ENCODE measurements at places on chromosomes 2 and 18. TPM values are rescaled to one million over a fixed set of nuclear protein-coding genes. Genes with fewer than 3 reads are reported as not detected.

DNA sequence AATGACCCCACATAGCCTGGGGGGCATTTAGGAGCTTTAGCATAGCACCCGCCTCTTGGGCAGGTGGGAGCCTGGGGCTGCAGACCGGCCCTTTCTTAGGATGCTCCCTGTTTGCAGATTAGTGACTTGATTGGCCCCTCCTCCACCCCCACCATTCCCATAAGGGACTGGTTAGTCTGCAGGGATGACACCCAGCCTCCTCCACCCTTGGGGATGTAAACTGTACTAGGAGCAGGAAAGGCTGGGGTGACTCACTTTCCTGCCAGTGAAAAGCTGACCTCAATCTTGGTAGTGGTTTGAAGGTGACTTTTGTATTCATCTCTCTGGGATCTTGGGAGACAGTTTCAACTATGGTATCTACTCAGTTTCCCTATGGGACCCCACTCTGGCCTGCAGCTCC lies 24.2 kb downstream of the CTIF start:
- peak; percentile 48 for DNase-seq

- no peak for DNase-seq
These were observed 121.7 kb upstream of the GLI2 start for GRCh38 chr2:120613742-120614571.

DNA sequence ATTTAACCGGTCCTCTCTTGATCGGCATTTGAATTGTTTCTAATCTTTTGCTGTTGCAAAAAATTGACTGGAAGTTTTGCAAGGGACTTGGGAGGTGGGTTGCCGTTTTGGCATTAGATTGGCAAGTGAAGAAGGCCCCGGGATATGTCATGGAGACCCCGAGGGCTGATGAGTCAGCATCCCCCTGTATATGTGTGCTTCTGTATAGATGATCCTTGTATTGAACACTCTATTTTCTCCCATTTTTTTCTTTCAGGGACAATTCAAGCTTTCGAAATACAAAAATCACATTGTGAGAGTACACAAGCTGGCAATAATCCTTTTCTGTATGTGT lies 30.1 kb downstream of the EIF4E2 start:
- no peak for DNase-seq

FSHR gene
- total RNA-seq, result not detected

- DNase-seq, result no peak
These were observed 1.8 kb downstream of the DCC start for GRCh38 chr18:52341608-52342381.

DNA sequence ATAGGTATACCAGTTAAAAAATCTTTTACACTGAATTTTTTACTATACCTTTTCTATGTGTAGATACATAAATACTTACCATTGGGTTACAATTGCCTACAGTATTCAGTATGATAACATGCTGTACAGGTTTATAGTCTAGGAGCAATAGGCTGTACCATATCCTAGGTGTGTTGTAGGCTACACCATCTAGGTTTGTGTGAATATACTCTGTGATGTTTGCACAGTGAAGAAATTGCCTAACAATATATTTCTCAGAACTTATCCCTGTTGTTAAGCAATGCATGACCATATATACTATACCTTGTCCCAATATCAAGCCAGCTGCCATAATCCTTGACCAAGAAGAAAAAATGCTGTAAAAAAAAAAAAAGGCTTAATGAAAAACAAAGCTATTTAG lies 114.5 kb downstream of the PIGN start:
- DNase-seq, result no peak

CD226 gene
- total RNA-seq, result 0.23 TPM

DNA sequence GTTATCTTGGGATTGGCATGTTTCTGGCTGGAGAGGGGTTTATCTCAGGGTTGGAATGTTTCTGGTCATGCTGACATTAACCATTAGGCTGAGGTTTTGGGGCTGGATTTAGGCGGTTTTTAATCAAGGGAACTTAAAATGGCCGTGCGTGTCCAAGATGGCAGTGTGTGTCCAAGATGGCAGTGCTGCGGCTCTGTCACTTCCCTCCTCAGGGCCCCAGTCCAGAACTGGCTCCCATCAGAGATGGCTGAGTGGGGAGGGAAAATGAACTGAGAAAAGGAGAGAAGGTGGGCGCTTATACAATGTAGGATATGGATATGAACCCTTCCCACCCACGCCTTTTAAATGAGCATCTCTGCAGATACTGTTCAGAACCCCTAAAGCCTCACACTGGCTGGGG lies 175.5 kb upstream of the MYT1L start:
- DNase-seq, result no peak

DNA sequence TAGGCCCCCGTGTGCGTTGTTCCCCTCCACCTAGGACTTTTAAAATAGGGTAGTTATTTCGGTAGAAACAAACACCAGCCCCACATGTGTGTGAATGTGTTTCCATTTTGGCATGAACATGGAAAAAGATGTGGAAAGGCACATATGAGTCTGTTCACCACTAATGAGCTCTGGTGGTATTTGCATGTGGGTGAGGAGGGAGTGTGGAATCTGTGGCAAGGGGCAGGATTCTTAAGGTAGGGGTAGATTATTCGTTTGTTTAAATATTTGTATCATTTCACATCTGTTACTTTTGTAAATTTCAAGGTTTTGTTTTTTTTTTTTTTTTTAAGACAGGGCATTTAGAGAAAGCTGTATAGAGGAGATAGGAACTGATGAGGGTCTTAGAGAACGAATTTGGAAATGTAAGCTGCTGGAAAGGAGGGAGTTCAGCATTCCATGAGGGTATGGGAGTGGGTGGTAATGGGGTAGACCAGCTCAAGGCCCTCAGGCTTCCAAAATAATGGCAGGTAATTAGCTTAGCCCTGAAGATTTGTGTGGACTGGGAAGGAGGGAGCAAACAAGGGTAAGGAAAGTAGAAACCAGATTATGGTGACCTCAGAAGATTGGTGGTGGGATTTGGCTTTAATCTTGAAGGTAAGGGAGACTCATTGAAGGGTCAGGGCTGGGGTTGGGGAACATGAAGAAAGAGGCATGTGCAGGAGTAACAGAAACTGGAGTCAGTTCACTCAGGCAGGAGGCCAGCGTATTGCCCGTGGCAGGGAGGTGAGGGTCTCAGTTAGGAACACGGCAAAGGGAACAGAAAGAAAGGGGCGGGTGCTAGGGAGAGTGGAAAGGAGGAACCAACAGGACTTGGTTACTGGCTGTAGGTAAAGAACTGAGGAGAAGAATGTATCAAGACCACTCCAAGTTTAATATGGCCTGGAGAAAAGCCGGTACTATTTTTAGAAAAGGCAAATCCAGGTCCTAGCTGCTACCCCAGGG lies 123.6 kb downstream of the PLB1 start:
- DNase-seq, result no peak

LHCGR gene
- not detected for total RNA-seq

DNA sequence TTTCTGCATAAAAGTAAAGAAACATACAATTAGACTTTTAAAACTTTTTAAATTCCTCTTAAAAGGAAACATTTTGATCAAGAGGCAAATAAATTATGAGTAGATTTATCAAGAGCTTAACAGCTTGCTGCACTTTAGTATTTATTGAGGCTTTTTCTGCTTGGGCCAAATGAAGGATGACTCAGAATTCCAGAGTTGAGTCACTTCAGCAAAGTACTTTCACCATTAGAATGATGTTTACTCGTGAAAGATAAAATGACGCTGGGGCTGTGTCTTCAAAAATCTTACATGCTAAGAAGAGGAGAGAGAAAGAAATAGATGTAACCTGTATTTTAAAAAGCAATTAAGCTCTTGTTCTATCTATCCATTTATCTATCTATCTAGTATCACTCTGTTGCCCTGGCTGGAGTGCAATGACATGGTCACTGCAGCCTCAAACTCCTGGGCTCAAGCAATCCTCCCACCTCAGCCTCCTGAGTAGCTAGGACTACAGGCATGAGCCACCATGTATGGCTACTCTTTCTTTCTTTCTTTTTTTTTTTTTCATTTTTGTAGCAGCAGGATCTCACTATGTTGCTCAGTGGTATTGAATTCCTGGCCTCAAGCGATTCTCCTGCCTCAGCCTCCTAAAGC lies 75.3 kb upstream of the RIOK3 start:
- DNase-seq, result peak; percentile 71

DNA sequence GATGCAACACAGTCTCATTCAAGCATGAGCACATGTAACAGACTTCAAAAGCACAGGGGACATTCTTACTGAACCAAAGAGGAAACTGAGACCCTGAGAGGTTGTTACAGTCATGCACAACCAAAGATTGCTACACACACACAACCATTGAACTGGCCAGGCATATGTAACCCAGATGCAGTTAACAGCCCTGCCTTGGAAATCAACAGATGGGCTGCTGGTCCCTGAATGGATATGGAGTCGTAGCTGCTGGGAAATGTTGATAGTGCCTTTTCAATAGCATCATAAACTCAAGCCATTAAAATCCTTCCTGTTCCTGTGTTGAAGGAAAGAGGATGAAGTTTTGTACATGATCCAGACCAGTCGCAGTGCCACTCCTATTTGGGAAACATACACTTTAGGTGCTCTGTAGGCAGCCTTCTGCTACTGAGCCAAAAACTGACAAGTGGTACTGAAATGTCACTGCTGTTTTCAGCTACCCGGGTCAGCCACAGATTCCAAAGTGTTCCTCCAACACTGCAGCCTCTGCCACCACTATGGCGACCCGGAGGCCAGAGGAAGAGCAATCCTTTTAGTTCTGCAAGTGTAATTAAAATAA lies 143.9 kb downstream of the CCBE1 start:
- no peak for DNase-seq

DNA sequence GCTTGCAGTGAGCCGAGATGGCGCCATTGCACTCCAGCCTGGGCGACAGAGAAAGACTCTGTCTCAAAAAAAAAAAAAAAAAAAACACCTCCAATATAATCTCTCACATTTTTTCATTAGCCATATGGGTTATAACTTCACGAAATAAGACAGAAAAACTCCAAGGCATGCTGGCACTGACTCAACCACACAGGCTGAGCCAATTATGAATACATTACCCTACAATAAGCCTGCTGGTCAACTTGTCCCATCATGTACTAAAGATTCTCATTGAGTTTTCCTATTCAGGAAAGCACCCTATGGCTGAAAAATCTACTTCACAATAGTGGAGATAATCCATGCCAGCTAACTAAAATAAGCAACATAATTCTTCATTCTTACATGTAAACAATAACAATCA lies 12.8 kb upstream of the MAP3K20 start:
- no peak for DNase-seq

RAD51AP2 gene
- total RNA-seq, result 0.02 TPM

DNA sequence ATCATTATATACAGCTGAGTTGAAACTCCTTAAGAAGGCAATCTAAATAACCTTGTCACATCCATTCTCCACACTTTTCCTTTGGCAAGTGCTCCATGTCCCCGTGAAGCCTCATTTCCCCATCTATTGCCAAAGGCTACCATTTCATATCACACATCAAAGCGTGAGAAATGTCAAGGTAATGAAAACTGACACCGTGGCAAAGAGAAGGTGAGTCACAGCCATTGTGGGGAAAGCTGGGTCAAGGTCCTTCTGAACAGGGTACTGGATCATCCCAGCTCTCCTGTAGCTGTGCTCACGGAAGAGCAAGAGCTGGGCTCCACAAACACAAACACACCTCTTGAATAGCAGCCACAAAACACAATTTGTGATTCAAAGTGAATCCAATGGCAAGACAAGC lies 58.2 kb upstream of the REG3G start:
- no peak for DNase-seq

- no peak for DNase-seq
These were observed 77.6 kb upstream of the FOXI3 start for GRCh38 chr2:88530081-88530480.

GRCh38 chr2:142217804-142218203 lies 87.0 kb upstream of the LRP1B start:
- no peak for DNase-seq

- no peak for DNase-seq
These were observed 4.2 kb upstream of the CAPN14 start for GRCh38 chr2:31221544-31221943.

POMC gene
- not detected for total RNA-seq

SERPINB2 gene
- 0.39 TPM for total RNA-seq

Data from H4 (cell line).